Ecto neural progenitor cell (in vitro differentiated cells): ENCODE measurements at places on chromosomes 1 and 21.
A peak's percentile ranks its signal among the peaks of the same experiment; 100 is the strongest.

GRCh38 chr1:153627715-153628626, at the start of gene S100A1:
Gene S100A1, plus strand, starts transcription at chr1:153628434. Its CDS starts 2,088 bp downstream, at chr1:153630522.
- DNase-seq, result no peak

DNA sequence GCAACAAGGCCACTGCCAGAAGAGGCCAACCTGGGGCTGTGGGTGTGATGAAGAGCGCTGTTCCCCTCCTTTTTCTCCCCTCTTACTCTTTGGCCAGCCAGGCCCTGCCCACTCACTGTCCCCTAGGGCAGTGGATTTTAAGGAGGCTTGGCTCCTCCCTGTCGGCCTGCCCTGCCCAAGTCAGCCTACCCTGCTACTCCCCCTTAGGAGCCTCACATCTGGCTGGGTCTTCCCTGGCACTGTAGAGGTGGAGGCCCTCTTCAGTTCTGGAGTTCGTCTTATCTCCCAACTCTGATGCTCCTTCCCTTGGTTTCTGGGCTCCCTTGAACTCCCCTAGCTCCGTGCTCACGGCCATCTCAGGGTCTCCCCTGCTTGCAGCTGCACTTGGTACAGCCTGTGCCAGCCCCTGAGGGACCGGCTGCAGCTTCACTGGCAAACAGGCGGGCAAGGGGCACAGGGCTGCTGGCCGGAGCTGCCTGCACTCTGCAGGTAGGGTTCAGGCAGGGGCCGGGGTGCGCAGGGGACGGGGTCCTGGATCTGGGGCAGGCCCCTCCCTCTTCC, 4.0 kb downstream of the AMPD2 start:
- DNase-seq, result no peak

GRCh38 chr1:213977486-213977842, 10.3 kb upstream of the PROX1 start:
- DNase-seq, result no peak

GRCh38 chr1:30263405-30263804, 460.0 kb downstream of the MATN1 start:
- DNase-seq, result no peak

GRCh38 chr1:243968413-243968812, 82.7 kb upstream of the ZBTB18 start:
- DNase-seq, result peak; percentile 30

- no peak for DNase-seq
Observed at GRCh38 chr1:67589519-67590233, 95.3 kb upstream of the GADD45A start.

GRCh38 chr1:109268431-109269211, 14.3 kb downstream of the PSRC1 start:
- DNase-seq, result no peak

- DNase-seq, result no peak
Observed at GRCh38 chr1:3277011-3277471, 177.4 kb upstream of the ARHGEF16 start.

DNA sequence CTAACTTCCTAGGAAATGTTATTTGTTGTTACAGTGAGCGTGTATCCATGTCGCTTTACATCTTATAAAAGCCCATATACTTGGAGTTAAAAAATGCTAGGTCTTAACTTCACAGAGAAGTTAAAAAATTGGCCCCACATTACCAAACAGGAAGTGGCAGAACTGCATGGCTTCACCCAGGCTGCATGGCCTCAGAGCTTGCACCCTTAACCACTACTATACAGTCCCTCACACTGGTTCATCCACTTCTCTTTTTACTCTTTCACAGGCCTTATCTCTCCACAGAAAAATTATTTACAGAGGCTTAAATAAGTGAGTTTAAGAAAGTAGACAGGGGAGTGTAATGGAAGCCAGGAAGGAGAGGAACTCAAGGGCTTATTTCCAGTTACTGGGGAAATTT, 402.5 kb downstream of the HHAT start:
- no peak for DNase-seq

GRCh38 chr1:110462093-110462492, 11.1 kb downstream of the PROK1 start:
- no peak for DNase-seq
